ENCODE measurements at places on chromosomes 6 and 20. TPM values are rescaled to one million over a fixed set of nuclear protein-coding genes. Genes with fewer than 3 reads are reported as not detected.

The FNDC11 gene
- 8.0 TPM for total RNA-seq

The SLC2A4RG gene
- total RNA-seq: 62.2 TPM

The FOXQ1 gene
- 24.8 TPM for total RNA-seq

The WFDC12 gene
- total RNA-seq: not detected

The RFX6 gene
- not detected for total RNA-seq

The SOBP gene
- total RNA-seq: 1.3 TPM

The HLA-DRA gene
- total RNA-seq: 0.33 TPM

The OLIG3 gene
- total RNA-seq: 0.28 TPM

The ZC2HC1B gene
- not detected for total RNA-seq

The COL9A3 gene
- 131 TPM for total RNA-seq

The HLA-DQB2 gene
- total RNA-seq: not detected

The EDN1 gene
- 0.76 TPM for total RNA-seq

The AVP gene
- not detected for total RNA-seq

The KCNS1 gene
- total RNA-seq: 0.18 TPM

The CCN6 gene
- total RNA-seq: not detected
